ENCODE measurements at places on chromosomes 13 and 19. TPM values are rescaled to one million over a fixed set of nuclear protein-coding genes. Genes with fewer than 3 reads are reported as not detected.

The MUC16 gene
- not detected for total RNA-seq

The PEG3 gene
- not detected for total RNA-seq

The IGFL3 gene
- total RNA-seq, result 0.32 TPM

The CRLF1 gene
- total RNA-seq, result not detected

The CEACAM16 gene
- not detected for total RNA-seq

The MATK gene
- not detected for total RNA-seq

The ZNF486 gene
- 7.6 TPM for total RNA-seq

The ICAM4 gene
- total RNA-seq, result 0.65 TPM

The SHISA7 gene
- not detected for total RNA-seq

The HSPB6 gene
- total RNA-seq, result 0.65 TPM

The USHBP1 gene
- 17.2 TPM for total RNA-seq

The CD79A gene
- not detected for total RNA-seq

The PLIN4 gene
- not detected for total RNA-seq

The ZNF729 gene
- total RNA-seq, result not detected

The FOSB gene
- total RNA-seq, result 0.32 TPM

The LENG9 gene
- total RNA-seq, result 7.5 TPM

The ZNF613 gene
- total RNA-seq, result 12.5 TPM

The ZNF221 gene
- 10.6 TPM for total RNA-seq

The HOMER3 gene
- total RNA-seq, result 101 TPM

The TMEM190 gene
- total RNA-seq, result not detected

The TRIP10 gene
- total RNA-seq, result 43.9 TPM

The SMIM44 gene
- not detected for total RNA-seq

The IZUMO1 gene
- 0.32 TPM for total RNA-seq

The SUGP2 gene
- total RNA-seq, result 28.9 TPM

The AXL gene
- 76.3 TPM for total RNA-seq

The COG6 gene
- total RNA-seq, result 36.2 TPM

The ATXN8OS gene
- not detected for total RNA-seq

The PLIN5 gene
- total RNA-seq, result not detected

The DLL3 gene
- 0.65 TPM for total RNA-seq

The CYP2F1 gene
- total RNA-seq, result not detected

The MOB3A gene
- total RNA-seq, result 13.0 TPM

The SELENOV gene
- total RNA-seq, result not detected

The ZNF560 gene
- total RNA-seq, result not detected

The OVOL3 gene
- not detected for total RNA-seq

The MAMSTR gene
- not detected for total RNA-seq

The RASIP1 gene
- total RNA-seq, result 68.2 TPM

The ZNF563 gene
- 0.30 TPM for total RNA-seq

The ZFP30 gene
- total RNA-seq, result 14.9 TPM

The MEIOSIN gene
- total RNA-seq, result not detected

The KLK14 gene
- total RNA-seq, result under 0.01 TPM

The FCHO1 gene
- total RNA-seq, result 0.65 TPM

The THSD1 gene
- total RNA-seq, result 54.3 TPM

The PRTN3 gene
- not detected for total RNA-seq

The ZSCAN18 gene
- total RNA-seq, result 11.7 TPM

The FSD1 gene
- total RNA-seq, result 34.1 TPM

The SLC25A23 gene
- total RNA-seq, result 19.2 TPM

The SHC2 gene
- total RNA-seq, result 6.8 TPM
